Neural progenitor cell (in vitro differentiated cells): ENCODE measurements at places on chromosomes 6 and 20. TPM values are rescaled to one million over a fixed set of nuclear protein-coding genes. Genes with fewer than 3 reads are reported as not detected.

MAP3K7 gene
- total RNA-seq: 56.2 and 91.9 TPM in 2 replicates

DPPA5 gene
- not detected in 2 replicates for total RNA-seq

SLC12A5 gene
- total RNA-seq: 0.37 and 0.77 TPM in 2 replicates

- no peaks in the 10 kb centered on the region for H3K27me3 ChIP-seq
- no peak for DNase-seq
- H3K4me1 ChIP-seq: no peaks in the 10 kb centered on the region
- no peaks in the 10 kb centered on the region for H3K36me3 ChIP-seq
- H3K27ac ChIP-seq: no peak overlapping the region
- H3K4me3 ChIP-seq: no peak overlapping the region
Measured at GRCh38 chr20:49786668-49787370, 25.8 kb upstream of the SLC9A8 start.

GRCh38 chr20:11001764-11002540 is 328.2 kb upstream of the JAG1 start:
- no peak for DNase-seq
- no peak overlapping the region for H3K27ac ChIP-seq
- no peaks in the 10 kb centered on the region for H3K36me3 ChIP-seq
